ENCODE measurements at places on chromosomes 5 and 9.
A peak's percentile ranks its signal among the peaks of the same experiment; 100 is the strongest.

GRCh38 chr5:101112645-101113044 lies 209.6 kb upstream of the ST8SIA4 start:
- DNase-seq: no peak

- peak; percentile 45 for DNase-seq
These were observed 6.2 kb upstream of the ARHGEF28 start for GRCh38 chr5:73619606-73620333.

DNA sequence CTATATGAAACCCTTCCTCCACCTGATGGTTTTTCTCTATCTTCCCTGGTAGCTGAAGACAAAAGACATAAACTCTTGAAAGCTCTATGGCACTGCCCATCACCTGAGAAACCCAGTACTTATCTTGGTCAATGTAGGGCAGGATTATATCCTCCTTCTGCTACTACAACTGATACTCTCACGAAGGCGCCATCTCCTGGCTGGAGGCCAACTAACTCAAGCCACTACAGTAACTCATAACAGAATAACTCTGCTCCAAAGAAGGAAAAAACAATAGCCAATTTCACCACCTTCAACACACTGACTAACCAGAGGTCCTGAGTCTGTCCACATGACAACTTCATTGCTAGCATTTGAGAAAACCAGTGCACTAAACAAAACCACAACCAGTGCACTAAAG lies 409.2 kb downstream of the CETN3 start:
- DNase-seq: no peak

- no peak for DNase-seq
These were observed 101.9 kb downstream of the MTRR start for GRCh38 chr5:7970816-7971215.

DNA sequence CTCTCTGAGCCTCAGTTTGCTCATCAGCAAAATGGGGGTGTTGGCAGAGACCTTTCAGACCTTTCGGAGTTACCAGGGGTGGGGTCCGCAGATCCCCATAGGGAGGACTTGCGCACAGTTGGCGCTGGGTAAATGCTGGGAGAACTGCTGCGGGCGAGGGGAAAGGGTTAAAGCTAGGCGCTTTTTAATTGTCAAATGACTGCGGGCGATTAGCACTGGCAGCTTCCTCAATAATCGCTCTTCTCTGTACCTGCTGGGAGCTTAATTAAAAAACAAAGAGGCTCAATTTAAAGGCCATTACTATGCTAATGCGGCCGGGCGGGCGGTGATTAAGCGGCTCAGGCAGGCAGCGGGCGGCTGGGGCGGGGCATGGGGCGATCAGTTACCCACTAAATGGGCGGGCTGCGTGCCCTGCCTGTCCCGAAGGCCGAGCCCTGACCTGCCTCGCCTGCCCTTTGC lies 63.0 kb downstream of the LMX1B start:
- DNase-seq: no peak

DNA sequence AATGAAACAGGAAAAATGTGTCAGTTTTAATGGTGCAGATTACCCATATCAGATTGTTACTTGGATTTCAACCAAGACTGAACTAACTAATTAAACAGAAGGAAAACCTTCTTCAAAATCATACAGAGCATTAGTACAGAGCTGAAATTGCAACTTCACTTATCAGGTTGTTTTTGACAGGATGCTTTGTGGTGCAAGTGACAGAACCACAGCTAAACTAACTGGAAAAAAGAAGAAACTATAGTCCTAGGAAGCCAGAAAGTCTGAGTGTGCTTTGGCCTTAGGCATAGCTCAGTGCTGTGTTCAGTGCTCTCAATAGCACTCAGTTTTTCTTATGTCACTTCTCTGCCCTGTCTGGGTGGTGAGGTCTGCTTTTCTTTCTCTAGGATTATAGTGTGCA lies 267.4 kb downstream of the CHSY3 start:
- no peak for DNase-seq

- no peak for DNase-seq
These were observed 2.8 kb downstream of the TMEM171 start for GRCh38 chr5:73122875-73123810.

GRCh38 chr5:83404182-83404716 lies 67.3 kb upstream of the VCAN start:
- DNase-seq: no peak

- DNase-seq: peak; percentile 42
These were observed 220.0 kb downstream of the PDE4D start for GRCh38 chr5:59673438-59674058.

DNA sequence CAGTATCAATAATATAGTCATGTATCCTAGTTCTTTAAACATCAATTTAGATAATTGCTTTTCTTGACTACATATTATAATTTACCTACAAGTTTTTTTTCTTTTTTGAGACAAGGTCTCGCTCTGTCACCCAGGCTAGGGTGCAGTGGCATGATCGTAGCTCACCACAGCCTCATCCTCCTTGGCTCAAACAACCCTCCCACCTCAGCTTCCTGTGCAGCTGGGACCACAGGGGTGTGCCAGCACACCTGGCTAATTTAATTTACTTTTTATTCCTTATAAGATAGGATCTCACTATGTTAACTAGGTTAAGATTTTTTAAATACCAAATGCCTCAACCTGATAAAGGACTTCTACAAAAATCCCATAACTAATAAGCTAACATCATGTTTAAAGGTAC lies 21.1 kb downstream of the UIMC1 start:
- DNase-seq: no peak

GRCh38 chr9:82570226-82570625 lies 492.7 kb downstream of the RASEF start:
- no peak for DNase-seq

DNA sequence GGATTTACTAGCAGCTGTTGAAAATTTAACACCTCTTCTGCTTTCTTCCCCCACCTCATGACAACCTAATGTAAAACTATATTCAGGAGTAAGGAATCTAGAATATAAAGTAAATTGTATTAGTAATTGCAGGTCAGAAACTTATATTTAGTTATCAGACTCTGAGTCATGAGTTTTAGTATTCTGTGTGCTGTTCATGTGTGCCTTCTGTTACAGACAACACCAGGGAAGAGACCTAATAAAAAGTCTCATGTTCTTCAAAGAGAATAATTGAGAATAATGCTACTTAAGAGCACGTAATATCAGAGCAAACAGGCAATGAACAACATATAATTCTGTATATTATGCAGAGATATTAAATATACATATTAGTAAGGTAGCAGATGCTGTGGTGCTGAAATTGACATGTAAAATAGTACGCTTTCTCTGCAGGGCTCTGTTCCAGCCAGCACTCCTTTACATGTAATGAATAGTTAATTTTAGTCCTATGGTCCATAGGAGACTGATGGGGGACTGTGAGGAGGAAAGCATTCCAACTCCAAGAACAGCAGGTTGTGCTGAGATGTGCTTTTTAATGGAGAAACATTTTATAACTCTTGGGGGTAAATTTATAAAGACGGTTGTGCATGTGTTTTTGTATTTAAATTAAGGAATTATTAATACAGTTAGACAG lies 106.4 kb downstream of the ZSWIM6 start:
- DNase-seq: no peak

DNA sequence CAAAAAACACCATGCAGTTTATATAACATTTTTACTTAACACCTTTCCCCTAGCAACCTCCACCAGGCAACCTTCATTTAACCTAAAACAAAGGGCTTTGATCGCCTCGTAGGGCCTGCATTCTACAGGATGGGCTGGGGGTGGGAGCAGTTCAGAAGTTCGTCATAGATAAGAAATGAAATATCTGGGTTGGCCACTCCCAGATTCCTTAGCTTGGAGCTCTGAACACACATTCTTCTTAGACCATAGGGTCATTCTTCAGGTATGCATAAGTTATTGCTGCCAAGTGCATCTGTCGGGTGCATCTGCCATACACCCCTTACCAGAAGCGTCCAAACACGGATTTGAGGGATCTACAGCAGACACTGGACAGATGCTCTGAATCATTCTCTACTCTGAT lies 4.3 kb upstream of the SLC22A5 start:
- peak; percentile 12 for DNase-seq

- peak; percentile 42 for DNase-seq
These were observed 108.5 kb downstream of the EBF1 start for GRCh38 chr5:158990979-158991775.

DNA sequence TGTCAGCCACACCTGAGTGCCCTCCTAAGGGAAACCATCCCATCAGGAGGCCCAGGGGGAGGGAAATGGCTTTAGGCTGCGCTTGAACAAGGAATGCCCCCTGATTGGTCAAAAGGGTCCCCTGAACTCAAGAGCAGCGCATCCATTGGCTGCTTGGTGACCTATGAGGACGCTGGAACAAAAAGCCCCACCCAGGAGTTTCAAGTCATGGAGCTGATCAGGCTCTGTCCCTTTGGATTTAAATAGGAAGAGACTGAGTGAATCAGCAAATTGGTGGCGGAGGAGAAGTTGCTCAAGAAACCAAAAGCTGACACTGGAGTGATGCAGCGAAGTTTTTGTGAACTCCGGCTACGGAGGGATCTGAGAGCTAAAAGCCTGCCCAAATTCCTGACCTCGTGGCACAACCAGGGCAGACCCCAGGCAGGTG lies 66.7 kb downstream of the SMIM23 start:
- no peak for DNase-seq

DNA sequence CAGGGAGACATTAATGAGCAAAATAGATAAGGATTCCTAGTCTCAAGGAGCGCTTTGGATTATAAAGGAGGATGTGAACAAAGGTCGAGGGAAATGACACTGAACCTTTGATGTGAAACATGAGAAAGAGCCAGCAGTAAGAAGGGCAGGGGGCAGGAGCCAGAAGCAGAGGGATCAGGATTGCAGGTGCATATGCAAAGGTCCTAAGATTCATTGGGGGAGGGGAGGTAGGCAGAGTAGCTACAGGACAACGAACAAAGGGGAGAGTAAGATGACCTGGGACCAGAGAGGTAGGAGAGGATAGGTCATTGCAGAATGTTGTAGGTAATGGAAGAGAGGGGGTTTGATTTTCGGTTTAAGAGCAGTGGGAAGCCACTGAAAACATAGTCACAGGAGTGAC lies 129.2 kb upstream of the TRPM3 start:
- no peak for DNase-seq

DNA sequence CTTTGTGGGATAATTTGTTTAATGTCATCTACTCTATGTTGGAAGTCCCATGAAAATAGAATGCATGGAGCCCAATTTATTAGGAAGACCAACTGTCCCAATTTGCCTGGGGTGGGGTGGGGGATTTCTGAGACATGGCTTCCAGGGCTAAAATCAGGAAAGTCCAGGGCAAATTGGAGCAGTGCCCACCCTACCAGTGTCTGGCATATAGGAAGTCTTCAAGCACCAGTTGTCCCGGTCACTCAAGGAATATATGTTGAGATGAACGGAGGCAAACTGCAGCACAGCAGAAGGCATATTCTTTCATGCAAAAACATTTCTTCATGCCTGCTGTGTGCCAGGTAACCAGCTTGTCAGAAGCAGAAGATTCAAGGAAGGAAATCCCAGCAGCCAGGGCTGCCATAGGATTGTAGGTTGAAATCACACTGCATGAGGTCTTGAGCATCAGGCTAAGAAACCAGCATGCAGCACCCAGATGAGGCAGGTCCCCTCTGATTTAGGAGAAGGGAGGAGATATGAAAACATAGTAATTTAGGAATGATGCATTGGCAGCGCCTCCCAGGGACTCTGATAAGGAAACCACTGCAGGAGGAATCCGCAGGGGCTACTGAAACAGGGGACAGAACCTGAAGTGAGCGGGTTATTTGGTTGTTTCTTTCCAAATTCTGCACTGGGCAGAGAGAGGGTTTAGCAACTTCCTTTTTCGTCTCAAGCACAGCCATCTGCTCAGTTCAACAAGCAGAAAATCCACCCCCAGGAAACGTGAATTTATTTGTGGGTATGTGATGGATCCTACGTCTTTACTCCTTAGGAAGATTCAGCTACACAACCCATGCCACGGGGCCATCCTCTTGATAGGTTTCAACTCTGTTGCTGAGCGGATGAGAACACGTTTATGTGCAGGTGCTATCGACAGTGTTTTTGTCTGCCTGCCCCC lies 112.6 kb upstream of the CPEB4 start:
- no peak for DNase-seq

DNA sequence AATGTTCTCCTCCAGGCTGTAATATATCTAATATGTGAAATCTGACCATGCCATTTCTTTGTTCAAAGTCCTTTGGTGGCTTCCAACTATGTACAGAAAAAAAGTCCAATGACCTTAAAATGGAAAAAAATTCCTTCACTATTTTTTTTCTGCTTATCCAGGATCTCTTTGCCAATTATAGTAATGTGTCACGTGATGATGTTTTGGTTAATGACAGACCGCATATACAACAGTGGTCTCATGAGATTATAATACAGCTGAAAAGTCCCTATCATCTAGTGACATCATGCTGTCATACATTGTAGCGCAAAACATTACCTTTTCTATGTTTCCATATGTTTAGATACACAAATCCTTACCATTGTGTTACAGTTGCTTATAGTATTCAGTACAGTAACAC lies 477.6 kb downstream of the TMEM232 start:
- DNase-seq: no peak

GRCh38 chr5:149186506-149186905 lies 45.2 kb downstream of the ABLIM3 start:
- DNase-seq: no peak

DNA sequence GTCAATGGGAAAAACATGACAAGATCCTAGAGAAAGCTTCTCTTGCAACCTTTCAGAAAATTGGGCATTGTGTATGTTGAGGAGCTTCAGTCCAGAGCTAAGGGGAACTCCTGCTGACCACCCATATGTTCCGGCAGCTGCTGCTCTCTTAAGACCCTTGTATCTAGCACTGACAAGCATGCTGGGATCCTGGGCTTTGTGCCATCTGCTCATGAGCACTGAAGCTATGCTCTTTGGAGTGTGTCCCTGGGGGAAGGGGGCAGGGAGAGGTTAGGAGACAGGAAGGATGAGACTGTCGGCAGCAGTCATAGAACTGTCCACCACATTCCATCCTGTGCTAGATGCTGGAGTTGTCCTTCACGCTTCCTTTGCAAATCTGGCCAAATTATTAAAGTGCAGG lies 109.3 kb downstream of the JAKMIP2 start:
- DNase-seq: peak; percentile 97

GRCh38 chr5:6820851-6821479 lies 107.7 kb downstream of the TENT4A start:
- peak; percentile 59 for DNase-seq

DNA sequence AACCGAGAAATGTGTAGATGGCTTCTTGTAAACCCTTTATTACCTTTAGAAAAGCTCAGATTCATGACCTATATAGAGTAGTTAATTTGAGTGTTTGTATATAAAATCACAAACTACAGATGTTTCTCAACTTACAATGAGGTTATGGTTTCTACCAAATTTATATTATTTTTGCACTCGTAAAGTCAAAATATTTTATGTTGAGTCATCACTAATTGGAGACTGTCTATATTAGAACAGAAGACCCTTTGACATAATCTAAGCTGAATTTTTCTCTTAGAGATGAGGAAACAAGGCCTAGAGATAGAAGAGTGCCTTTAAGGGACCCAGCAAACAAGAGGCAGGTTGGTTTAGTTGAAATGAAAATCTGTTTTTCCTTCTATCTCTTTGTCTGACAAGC lies 20.0 kb upstream of the NMUR2 start:
- DNase-seq: no peak
